ENCODE measurements at places on chromosomes 6 and 20.

GRCh38 chr6:136782021-136782770 lies 10.1 kb downstream of the MAP3K5 start:
- no peak for DNase-seq

GRCh38 chr20:43345676-43346075 lies 112.0 kb upstream of the SRSF6 start:
- no peak for DNase-seq

- no peak for DNase-seq
Observed at GRCh38 chr20:50318710-50319109, 128.1 kb downstream of the CEBPB start.

- no peak for DNase-seq
Observed at GRCh38 chr6:155472886-155473285, 17.2 kb upstream of the NOX3 start.

- no peak for DNase-seq
Observed at GRCh38 chr6:72975352-72975752, 249.9 kb downstream of the KHDC1L start.

GRCh38 chr6:17994019-17994418 lies 6.6 kb upstream of the KIF13A start:
- no peak for DNase-seq

- no peak for DNase-seq
Observed at GRCh38 chr6:28203201-28203600, 21.9 kb upstream of the ZSCAN9 start.

- DNase-seq: no peak
Observed at GRCh38 chr6:85966828-85967227, 324.1 kb upstream of the SYNCRIP start.

DNA sequence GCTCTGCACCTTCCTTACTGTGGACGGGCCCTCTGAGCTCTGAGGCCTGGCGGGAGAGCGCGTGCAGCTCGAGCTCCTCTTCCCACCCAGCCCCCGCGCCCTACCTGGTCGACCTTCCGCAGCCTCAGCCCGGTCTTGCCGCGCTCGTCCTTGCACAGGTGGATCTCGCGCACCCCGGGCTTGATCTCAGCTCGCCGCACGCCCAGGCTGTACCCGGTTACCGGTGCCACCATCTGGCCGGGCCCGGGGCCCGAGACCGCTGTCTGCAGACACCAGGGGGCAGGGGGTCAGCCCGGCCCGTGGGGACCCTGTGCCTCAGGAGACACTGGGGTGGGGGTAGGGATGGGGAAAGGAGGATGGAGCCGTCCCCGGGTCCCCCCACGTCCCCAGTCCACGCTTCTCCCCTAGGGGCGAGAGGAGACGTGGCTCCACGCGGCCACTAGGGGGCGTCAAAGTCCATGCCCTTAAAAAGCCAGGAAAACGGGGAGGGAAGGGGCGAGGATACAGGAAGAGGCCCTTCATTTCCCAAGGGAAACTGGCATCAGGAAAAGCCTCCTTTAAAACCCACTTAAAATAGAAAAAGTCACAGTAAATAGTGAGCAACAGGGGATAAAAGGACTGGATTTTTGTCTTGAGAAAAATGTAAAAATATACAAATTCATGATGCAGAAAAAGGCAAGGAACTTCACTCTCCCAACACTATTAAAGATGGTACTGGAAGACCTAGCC lies 15.5 kb downstream of the SDCBP2 start:
- DNase-seq: peak; percentile 68

DNA sequence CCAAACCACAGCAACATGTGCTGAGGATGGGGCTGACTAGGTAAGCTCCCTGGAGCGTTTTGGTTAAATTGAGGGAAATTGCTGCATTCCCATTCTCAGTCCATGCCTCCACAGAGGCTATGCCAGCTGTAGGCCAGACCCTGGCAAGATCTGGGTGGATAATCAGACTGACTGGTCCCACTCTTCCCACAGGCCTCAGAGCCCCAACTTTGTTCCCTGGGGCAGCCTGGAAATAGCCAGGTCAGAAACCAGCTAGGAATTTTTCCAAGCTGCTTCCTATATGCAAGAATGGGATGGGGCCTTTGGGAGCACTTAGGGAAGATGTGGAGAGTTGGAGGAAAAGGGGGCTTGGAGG lies 1.5 kb upstream of the VEGFA start:
- no peak for DNase-seq

GRCh38 chr20:51493346-51493791 lies 49.1 kb downstream of the NFATC2 start:
- DNase-seq: no peak

DNA sequence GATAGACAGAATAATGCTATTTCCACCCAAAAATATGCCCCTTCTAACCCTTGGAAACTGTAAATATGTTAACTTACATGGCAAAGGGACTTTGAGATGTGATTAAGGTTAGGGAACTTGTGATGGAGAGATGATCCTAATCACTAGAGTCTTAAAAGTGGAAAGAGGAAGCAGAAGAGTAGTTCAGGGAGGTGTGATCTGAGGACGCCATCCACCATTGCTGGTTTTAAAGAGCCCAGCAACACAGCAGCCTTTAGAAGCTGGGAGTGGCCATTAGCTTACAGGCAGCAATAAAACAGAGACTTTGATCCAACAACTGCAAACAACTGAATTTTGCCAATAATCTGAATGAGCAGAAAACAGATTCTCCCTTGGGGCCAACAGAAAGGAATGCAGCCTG lies 30.6 kb downstream of the ZNF311 start:
- DNase-seq: no peak

DNA sequence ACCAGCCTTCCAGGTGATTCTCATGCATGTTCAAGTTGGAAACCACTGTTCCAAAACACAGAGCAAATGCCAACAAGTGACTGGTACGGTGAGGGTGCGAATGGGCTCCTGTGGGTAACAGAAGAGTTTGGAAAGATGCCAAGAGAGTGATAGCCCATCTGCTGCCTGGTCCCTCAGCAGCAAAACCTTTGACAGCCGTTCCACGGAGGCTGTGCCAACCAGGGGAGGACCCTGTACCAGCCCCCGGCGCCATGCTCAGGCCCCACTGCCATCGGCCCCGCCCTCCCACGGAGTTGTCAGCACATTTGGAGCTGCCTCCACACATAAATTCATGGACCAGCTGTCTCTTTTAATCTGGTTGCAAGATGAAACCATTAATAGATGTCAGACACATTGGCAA lies 4.4 kb upstream of the PTPRT start:
- peak; percentile 52 for DNase-seq

- DNase-seq: no peak
Observed at GRCh38 chr6:169427856-169428255, 174.2 kb upstream of the THBS2 start.

DNA sequence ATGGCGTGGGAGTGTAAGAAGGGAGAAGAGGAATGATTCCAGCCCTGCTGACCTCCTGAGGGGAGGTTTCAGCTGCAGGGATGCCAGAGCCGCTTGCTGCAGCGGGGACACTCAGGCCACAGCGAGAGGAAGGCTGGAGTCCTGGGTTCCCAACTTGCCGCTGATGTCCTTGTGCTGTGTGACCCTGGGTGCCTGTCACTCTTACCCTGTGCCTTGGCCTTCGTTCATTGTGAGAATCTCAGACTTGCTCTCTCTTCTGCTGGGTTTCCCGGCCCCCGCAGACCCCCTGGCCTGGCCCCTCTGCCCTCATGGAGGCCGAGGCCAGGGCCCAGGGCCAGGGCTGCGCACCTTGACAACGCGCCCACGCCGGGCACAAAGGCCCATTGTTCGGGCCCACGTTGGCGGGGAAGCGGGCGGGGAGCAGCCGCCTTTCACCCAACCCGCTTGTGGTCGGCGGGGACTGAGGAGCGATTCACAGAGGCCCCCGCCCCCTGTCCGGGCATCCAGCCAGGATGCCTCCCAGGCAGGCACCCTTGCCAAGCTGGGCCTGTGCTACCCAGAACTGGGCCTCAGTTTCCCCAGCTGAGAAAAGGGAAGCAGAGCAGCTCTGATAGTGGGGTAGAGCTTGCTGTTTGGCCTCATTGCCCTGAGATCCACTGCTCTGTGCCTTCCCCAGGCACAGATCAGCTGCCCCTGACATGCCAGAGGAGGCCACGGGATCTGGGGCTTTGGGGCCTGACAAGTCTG lies 52.4 kb downstream of the CEBPB start:
- DNase-seq: peak; percentile 68

DNA sequence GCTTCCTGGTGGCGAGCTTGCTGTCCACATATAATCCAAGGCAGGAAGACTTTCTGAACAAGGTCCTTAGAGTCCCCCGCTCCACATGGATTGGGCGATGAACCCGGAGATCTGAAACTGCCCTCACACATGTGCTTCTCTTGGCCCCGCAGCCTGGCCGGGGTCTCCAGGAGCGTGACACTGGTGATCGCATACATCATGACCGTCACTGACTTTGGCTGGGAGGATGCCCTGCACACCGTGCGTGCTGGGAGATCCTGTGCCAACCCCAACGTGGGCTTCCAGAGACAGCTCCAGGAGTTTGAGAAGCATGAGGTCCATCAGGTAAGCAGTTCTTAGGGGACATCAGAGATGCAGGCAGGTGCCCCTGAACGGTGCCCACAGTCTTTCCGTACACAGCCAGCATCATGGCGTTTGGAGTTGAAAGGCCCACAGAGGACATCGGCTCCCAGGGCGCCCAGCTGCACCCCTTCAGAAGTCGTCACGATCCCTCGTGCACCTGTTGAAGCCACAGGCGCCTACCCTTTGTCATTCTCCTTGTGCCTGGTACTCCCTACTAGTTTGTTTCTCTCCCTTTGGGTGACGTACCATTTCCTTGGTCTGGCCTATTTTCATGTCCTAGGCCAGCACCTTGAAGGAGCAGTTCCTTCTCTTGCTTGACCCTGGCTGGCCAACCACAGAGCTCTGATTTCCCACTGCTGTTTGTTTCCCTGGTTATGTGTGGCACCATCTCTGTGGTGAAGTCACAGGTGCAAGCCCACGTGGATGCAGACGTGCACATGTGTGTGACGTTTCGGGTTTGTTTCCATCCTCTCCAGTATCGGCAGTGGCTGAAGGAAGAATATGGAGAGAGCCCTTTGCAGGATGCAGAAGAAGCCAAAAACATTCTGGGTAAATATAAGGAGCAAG lies 43.3 kb upstream of the IRF4 start:
- DNase-seq: no peak

DNA sequence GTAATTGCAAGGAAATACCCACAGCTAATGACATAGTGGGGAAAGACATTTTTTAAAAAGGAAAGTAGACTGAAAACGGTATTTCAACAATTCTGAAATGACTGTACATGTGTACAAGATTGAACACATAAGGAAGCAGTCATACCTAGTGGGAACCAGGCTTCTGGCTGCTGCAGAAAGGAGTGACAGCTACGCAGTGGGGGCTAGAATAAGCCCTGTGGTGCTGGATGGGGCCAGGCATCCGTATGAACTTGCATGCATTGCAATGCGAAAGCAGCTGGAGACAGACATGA lies 54.9 kb upstream of the GPR31 start:
- DNase-seq: no peak

All from NCI-H1105 treated with DMSO at 0.1 percent for 48 hours (cell line).